ENCODE measurements at places on chromosomes 7 and 10.

GRCh38 chr7:31192986-31193385, 140.9 kb downstream of the ADCYAP1R1 start:
- no peak for DNase-seq

GRCh38 chr10:71379118-71379766, 17.5 kb upstream of the CDH23 start:
- DNase-seq = no peak

DNA sequence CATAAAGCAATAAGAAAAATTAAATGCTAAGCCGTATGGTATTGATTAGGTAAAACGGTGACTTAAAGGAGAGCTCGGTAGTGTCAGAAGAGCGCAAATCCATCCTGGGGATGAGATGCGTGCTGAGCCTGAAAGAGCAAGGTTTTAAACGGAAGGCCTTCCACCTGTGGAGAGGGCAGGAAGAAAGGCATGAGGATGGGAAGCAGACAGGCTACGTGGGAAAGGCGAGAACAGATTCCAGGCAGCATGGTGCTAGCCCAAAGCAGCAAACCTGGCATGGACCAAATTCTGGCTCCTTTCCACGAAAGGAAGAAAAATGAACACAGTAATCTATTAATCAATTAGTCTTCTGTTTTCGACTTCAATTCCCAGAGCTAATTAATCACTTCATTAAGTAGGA, 103.5 kb downstream of the HIPK2 start:
- DNase-seq = no peak

GRCh38 chr10:126235091-126235978, 152.9 kb downstream of the ADAM12 start:
- DNase-seq = no peak

GRCh38 chr10:43683451-43684291, 35.0 kb upstream of the ZNF32 start:
- DNase-seq = no peak

All from NCI-H187 treated with DMSO at 0.1 percent for 48 hours (cell line).